ENCODE measurements at places on chromosomes 4 and X.

DNA sequence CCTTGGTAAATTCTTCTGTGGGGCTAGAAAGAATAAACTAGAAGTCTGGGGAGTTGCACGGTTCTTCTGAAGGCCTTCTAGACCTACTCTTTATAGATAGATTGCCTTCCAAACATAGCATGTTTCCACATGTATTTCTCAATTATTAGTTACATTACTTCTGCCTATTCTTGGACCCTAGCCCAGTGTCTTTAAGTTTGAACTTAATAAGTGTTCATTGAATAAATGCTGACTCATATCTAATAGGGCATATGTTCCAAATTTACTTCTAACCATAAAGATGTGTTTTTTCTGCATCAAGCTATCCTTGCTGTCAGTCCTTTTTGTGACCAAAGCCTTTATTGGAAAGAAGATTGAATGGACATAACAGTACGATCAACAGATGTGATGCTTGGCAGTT, 503.6 kb upstream of the ZFP42 start:
- DNase-seq, result no peak

- DNase-seq, result no peak
These were observed 17.5 kb upstream of the GYG2 start for GRCh38 chrX:2811271-2811670.

DNA sequence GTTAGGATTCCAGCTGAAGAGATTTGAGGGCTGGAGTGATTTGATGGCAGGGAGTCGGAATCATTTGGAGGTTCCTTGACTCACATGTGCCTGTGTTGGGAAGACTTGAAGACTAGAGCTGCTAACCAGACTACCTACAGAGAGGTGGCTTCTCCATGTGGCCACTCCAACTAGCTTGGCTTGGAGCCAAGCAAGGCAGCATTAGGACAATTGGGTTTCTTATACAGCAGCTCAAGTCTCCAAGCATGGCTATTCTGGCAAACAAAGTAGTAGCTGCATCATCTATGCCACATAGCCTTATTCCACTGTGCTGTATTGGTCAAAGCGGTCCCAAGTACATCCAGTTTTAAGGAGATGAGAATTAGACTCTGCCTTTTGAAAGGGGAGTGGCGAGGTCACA, 171.7 kb upstream of the SLC4A4 start:
- DNase-seq, result no peak

- DNase-seq, result no peak
These were observed 486.3 kb upstream of the PABPC4L start for GRCh38 chr4:134687646-134688628.

DNA sequence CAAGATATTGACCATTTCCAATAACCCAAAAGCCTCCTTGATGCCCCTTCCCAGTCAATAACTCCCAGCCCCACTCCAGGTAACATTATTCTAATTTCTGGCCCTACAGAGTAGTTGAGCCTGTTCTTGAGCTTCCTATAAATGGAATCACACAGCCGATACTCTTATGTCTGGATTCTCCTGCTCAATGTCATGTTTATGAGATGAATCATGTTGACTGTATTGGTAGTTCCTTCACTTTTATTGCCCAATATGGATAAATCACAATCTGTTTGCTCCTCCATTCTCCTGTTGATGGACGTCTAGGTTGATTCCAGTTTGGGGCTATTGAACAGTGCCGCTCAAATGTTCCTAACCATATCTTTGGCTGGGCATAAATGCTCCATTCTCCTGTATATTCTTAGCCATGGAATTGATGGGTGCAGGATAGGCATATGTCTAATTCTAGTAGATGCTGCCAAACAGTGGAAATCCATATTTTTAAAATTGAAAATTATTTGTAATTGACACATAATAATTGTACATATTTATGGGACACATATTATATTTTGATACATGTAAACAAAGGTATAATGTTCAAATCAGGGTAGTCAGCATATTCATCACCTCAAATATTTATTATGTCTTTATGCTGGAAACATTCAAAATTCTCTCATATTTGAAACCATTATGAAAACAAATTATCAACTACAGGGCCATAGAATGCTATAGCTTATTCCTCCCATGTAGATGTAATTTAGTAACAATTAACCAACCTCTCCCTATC, 40.5 kb upstream of the SLC2A9 start:
- no peak for DNase-seq

Measured in stimulated activated CD4-positive, alpha-beta T cell treated with anti-CD3 and anti-CD28 coated beads, Interleukin-2, amount 100 ng/mL, for 24 hours (primary cell).